ENCODE measurements at places on chromosomes 5 and 9.

GRCh38 chr9:5364294-5365024 lies 24.8 kb upstream of the RLN1 start:
- DNase-seq = no peak

- DNase-seq = no peak
These were observed 46.3 kb downstream of the BICD2 start for GRCh38 chr9:92718086-92719001.

- no peak for DNase-seq
These were observed 243.5 kb downstream of the ENC1 start for GRCh38 chr5:74396913-74397622.

DNA sequence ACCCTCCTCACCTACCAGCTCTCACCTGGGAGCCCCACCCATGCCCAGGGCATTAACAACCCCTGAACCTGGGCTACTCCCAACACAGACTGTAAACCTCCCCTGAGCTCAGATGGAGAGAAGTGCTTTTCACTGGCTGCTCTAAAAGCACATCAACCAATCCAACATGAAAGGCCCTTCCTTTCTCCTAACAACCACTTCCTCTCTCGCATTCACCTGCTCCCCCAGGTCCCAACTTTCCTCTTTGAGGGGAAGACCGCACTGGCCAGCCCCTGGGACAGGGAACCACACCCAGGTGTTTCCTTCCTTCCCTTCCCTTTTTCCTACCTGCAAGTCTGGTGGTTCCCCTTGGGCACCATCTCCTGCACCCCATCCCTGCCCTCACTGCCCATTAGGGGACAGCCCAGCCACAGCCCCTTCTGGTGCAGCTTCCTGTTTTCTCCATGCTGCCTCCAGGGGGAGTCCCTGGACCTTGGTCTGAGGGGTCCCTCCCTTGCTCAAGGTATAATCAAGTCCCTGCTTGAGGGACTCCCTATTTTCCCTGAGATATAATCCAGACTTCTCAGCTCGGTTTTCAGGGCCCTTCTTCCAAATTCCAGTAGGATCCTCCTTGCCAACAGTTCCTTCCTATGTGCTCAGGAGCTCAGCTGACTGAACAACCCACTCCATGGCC lies 30.5 kb upstream of the DAB2IP start:
- no peak for DNase-seq

- DNase-seq = no peak
These were observed 20.1 kb upstream of the MARCHF6 start for GRCh38 chr5:10333154-10334006.

- DNase-seq = no peak
These were observed 93.6 kb downstream of the CAMSAP1 start for GRCh38 chr9:135813671-135814290.

DNA sequence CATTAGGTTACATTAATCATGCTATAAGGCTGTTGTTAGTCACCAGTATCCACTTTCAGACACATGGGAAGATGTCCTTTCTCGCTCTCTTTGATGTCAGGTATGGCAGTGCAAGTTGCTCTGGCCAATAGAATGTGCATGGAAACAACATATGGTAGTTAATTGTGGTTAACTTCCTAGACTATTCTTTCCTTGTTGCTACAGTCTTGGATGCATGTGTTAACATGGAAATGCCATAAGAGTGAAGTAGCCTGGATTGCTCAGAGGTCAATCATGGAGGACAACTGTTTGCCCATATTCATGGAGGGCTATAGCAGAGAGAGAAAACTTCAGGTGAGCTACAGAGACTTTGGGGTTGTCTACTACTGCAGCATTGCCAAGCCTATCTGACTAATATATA lies 245.8 kb upstream of the GAS1 start:
- DNase-seq = no peak

GRCh38 chr5:90037646-90038045 lies 371.9 kb downstream of the CETN3 start:
- no peak for DNase-seq

- no peak for DNase-seq
These were observed 14.6 kb upstream of the PBX3 start for GRCh38 chr9:125732562-125732961.

DNA sequence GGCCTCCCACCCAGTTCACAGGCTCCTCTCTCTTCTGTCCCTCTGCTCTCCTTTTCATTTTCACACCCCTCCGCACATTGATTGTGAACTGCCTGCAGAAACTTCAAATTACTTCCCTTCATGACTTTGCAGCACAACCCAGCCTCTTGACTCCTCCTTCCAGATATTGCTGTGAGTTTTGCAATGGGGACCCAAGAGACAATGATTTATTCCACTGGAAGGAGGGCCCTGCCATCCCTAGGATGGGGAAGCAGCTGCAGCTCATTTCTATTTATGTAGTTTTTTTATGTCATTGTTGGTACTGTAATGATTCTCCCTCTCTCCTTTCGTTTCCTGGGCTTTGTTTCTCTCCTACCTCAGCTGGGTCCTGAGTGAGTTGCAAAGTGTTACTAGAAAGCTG lies 364.9 kb downstream of the ICE1 start:
- DNase-seq = no peak

DNA sequence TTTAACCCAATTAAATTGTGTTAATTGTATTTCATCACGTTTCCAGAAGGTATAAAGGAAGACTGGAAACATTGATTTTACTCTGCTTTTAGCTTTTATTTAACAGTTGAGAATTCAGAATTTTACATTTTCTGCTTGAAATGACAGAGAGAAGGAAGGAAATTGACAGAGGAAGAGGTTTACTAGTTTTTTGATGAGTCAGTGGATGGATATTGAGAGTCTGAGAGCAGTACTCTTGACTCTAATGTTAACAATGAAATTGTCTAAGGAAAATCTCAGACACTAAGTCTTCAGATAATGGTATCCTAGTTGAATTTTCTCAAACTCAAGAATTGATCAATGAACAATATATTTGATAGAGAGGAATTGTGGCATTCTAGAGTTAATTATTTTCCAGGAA lies 60.6 kb downstream of the IPO11 start:
- no peak for DNase-seq

DNA sequence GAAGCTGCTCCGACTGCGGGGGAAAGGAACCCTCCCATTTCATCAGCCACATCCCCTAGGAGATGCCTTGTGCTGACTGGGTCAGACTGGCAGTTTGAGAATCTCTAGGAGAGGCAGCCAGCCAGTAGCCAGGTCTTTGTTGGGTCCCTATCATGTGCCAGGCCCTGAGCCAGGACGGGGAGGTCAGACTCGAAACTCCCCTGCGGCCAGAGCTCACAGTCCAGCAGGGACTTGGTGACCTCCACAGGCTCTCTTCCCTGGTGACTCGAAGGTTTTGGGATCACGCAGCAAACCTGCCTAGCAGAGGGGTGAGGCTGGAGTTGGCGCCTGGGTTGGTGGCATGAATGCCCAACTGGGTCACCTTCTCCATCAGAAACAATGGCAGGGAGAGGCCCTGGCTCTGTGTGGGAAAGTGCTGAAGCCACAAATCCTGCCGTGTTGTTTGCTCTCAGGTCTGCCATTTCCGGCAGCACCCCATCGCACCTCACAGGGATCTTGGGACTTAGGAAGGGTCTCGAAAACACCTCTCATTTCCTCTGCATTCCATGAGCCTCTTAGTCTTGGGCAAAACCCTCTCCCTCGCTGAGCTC lies 14.4 kb upstream of the ORM1 start:
- no peak for DNase-seq

Data from iPS DF 19.7 (cell line).